ENCODE measurements at places on chromosomes 13 and 19.
A peak's percentile ranks its signal among the peaks of the same experiment; 100 is the strongest.

- DNase-seq, result no peak
These were observed 105.9 kb upstream of the GJB6 start for GRCh38 chr13:20337884-20338551.

GRCh38 chr13:96130818-96131340, 41.0 kb downstream of the HS6ST3 start:
- DNase-seq, result no peak

DNA sequence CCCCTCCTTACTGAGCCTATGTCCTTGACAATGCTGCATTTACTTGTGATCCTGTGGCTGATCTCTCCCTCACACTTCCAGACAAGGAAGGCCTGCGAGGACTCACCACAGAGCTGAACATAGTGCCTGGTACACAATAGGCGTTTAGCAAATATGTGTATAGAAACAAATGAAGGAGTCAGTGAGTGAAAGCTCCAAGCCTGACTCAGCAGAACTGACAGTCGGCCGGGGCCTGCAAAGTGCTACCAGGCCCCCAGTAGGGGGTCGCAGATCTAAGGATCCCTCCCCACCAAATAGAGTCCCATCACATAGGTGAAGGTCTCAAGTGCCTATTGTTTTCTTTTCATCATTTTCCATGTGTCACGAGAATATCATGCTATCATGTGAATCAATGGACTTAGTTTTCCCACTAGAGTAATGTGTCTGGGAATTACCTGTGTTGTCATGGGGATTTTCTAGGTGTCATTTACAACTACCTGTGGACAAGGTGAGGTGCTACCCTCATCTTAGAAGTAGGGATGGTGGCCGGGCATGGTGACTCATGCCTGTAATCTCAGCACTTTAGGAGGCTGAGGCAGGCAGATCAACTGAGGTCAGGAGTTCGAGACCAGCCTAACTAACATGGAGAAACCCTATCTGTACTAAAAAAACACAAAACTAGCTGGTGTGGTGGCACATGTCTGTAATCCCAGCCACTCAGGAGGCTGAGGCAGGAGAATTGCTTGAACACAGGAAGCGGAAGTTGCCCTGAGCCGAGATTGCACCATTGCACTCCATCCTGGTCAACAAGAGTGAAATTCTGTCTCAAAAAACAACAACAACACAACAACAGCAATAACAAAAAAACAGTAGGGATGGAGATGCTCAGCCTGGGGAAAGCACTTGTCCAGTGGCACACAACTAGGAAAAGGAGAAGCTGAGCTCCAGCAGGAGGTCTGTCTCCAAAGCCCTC, 50.3 kb upstream of the CYP2A7 start:
- no peak for DNase-seq

DNA sequence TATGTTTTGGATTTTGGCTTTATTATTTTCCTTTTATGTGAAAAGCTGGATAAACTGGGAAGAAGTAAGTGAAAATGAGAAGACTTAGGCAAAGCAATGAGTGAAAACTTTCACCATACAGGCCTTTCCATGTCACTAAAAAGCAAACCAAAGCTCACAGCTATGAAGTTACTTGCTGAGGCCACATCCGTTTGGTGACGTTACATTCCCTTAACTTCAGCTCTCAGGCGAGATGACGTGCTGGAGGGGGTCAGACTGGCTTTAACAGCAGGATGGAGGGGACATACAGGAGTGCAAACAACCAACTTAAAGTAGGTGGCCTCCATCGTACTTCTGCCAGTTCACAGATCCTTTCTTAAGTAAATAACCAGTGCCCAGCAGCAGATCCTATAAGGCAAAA, 522.3 kb downstream of the MYO16 start:
- no peak for DNase-seq

GRCh38 chr19:49102303-49102702, 11.9 kb upstream of the LIN7B start:
- no peak for DNase-seq

- no peak for DNase-seq
These were observed 23.8 kb upstream of the MEDAG start for GRCh38 chr13:30882026-30882850.

GRCh38 chr19:4186087-4186993, 3.9 kb downstream of the ANKRD24 start:
- peak; percentile 77 for DNase-seq

- no peak for DNase-seq
These were observed 447.4 kb downstream of the EFNB2 start for GRCh38 chr13:106088085-106088484.

DNA sequence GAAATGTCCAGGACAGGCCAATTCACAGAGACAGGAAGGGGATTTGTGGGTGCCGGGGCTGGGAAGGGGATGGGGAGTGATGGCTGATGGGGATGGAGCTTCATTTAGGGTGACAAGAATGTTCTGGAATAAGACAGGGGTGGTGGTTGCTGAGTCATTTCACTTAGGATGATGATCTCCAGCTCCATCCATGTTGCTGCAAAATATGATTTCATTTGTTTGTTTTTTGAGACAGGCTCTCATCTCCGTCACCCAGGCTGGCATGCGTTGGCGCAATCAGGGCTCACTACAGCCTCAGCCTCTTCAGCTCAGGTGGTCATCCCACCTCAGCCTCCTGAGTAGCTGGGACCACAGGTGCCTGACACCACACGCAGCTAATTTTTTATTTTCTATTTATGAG, 3.1 kb upstream of the JSRP1 start:
- DNase-seq, result no peak

DNA sequence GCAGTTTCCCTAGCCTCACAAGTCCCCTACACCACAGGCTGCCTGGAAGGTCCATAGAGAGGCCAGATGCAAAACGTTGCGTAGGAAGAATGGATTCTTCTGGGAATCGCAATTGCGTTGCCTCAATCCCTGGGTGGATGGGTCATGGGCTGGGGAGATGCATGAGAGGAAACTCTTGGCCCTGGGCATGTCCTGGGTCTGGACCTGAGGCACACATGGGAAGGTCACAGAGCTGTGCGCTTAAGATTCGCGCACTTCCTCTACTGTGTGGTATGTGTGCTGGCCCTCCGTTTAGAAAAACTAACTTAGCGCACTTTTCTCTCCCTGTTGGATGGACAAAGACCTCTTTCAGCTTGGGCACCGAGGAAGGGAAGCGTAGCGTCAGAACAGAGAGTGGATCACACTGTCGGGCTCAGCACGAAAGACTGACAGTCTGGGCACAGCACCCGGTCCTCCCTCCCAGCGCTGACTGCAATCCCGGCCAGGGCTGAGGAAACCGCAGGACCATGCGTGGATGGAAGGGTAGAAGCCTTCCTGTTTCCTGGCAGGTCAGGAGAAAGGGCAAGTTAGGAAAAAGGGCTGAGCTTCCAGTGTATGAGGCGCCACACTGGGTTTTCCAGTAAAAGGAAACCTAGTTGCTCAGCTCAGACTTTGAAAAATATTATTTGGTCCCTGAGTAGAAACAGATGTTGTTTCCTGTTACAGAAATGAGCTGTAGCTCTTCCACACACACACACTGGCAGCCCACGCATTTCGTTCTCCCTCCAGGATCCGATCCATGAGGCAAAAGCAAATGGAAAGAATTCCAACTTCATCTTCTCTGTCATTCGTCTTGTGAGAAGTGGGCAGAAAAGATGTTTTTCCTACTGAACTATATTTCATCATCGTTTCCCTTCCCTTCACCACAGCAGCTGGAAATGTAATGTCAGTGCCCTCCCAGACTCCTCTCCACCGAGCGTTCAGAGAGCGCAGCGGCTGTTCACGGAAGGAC, 86.0 kb downstream of the ING1 start:
- DNase-seq, result no peak

- DNase-seq, result no peak
These were observed 44.6 kb upstream of the HNRNPA1L2 start for GRCh38 chr13:52597676-52598075.

GRCh38 chr13:40220299-40220935, 446.0 kb downstream of the FOXO1 start:
- DNase-seq, result no peak

- no peak for DNase-seq
These were observed 21.6 kb upstream of the F2RL3 start for GRCh38 chr19:16867211-16867610.

DNA sequence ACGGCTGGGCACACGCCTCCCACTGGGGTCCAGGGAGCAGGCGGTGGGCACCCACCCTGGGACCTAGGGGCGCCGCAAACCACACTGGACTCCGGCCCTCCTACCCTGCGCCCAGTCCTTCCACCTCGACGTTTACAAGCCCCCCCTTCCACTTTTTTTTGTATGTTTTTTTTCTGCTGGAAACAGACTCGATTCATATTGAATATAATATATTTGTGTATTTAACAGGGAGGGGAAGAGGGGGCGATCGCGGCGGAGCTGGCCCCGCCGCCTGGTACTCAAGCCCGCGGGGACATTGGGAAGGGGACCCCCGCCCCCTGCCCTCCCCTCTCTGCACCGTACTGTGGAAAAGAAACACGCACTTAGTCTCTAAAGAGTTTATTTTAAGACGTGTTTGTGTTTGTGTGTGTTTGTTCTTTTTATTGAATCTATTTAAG, 1.6 kb downstream of the JUNB start:
- DNase-seq, result no peak

- no peak for DNase-seq
These were observed 267.1 kb upstream of the TMTC4 start for GRCh38 chr13:100941377-100942368.

DNA sequence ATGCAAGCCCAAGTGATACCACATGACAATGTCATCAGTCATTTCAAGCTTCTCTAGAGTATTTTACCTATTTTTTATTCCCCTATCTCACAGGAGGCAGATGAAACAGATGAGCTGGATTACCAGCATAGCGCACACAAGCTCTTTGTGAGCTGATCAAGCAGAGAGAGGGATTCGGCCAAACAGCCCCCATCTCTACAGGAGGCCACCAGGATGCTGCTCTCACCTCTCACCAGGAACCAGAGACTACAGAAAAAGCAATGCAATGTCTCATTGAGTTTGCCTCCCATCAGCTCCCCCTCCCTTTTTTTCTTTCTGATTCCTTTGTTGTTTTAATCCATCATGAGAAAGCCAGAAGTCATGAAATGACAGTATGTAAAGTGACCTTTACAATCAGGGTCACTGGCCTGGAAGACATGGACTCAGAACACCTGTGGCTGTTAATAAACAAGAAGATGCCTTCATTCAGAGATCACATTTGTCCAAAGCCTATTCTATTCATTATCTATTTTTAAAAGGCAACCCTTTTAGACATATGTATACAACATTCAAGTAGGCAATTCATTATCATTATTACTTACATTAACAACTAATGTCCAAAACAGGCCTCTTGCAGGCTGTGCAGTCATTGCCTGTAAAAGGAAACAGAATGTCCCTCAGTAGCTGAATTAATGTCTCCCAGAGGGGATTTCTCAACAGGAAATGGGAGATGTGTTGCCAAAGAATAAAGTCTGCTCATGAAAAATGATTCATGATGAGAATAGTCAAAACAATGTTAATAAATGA, 656.6 kb downstream of the TBC1D4 start:
- no peak for DNase-seq

- DNase-seq, result no peak
These were observed 21.4 kb downstream of the SIAH3 start for GRCh38 chr13:45830121-45830520.

- no peak for DNase-seq
These were observed 1052.8 kb upstream of the SPRY2 start for GRCh38 chr13:81393721-81394120.

GRCh38 chr13:99741960-99742359, 229.6 kb downstream of the ZIC5 start:
- no peak for DNase-seq

- peak; percentile 83 for DNase-seq
These were observed at the start of gene TRIP10 for GRCh38 chr19:6739390-6739882. Gene TRIP10, plus strand, starts transcription at chr19:6739680. Its CDS starts 82 bp downstream, at chr19:6739762.

- no peak for DNase-seq
These were observed 45.8 kb upstream of the SCEL start for GRCh38 chr13:77489566-77490337.

- no peak for DNase-seq
These were observed 1032.4 kb upstream of the MIR17HG start for GRCh38 chr13:90315061-90315460.

DNA sequence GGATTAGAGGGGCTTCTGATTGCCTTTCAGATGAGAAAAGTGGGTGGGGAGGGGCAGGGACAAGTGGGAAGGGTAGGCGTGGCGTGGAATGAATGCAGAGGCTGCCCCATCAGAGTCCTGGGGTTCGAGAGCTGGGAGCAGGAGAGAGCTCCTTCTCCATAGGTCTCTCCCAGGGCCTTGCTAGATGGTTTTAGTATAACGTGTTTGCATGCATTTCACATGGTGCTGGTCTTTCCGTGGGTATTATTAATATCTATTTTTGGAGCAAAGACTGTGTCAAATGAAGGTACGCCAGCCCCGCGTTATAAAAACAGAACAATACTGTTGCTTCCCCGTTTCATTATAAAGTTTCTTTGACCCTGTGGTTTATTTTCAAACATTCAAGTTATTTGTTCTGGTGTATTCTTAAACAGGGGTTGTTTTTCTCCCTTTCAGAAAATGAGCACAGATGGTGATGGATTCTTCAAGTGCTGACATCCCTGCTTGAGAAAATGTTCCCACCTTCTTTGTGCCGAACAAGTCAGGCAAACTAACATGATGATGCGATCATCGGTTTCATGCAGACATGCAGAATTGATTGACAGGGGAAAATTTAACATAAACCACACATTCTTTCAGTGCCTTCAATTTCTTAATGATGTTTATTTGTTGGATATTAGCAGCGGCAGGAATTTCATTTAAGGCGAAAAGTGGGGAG, 62.1 kb upstream of the ZNF536 start:
- DNase-seq, result no peak

GRCh38 chr13:43804461-43805070, 17.8 kb upstream of the ENOX1 start:
- no peak for DNase-seq

DNA sequence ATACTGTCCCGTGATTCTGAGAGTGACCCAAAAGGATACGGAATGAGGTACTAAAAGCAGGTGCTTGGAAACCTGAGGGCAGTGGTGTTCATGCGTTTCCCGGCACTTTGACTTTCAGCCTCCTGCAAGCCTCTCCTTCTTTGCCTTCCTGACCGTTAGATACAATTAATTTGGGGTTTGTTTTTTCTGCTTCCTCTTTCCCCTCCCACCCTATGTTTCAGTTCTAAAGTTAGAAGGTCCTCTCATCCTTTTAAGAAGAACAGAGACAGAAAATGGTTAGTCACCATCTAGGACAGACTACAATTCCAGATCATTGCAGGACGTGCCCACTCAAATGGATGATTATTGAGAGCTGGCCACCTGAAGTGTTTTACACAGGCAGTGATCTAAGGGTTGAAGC, 1.8 kb upstream of the LILRB4 start:
- DNase-seq, result no peak

Data from stimulated activated CD4-positive, alpha-beta T cell treated with anti-CD3 and anti-CD28 coated beads, Interleukin-4, amount 100 ng/mL, for 1 hour (primary cell).